ENCODE measurements at places on chromosomes 12 and 14. TPM values are rescaled to one million over a fixed set of nuclear protein-coding genes. Genes with fewer than 3 reads are reported as not detected.
A peak's percentile ranks its signal among the peaks of the same experiment; 100 is the strongest.

- no peak for DNase-seq
Observed at GRCh38 chr14:36217732-36218131, 41.2 kb upstream of the PTCSC3 start.

GRCh38 chr12:52149651-52150241, 42.1 kb downstream of the KRT80 start:
- no peak for DNase-seq

DNA sequence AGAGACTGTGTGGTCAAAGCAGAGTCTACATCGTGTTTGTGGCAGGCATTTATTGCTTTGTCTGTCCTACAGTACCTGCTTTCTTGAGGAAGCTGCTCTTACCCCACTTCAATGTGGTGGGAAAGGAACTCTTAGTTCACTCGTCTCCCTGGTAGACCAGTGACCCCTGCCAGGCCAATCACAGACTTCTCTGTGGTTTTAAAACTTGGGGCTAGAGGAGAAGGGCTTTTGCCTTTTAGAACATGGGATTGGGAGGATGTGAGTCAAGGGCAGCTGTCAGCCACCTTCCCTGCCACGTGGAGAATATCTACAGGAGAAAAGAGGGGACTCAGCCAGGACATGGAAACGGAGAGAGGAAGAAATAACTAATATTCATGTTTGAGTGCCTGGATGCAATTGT, 36.8 kb upstream of the TMED10 start:
- no peak for DNase-seq

DNA sequence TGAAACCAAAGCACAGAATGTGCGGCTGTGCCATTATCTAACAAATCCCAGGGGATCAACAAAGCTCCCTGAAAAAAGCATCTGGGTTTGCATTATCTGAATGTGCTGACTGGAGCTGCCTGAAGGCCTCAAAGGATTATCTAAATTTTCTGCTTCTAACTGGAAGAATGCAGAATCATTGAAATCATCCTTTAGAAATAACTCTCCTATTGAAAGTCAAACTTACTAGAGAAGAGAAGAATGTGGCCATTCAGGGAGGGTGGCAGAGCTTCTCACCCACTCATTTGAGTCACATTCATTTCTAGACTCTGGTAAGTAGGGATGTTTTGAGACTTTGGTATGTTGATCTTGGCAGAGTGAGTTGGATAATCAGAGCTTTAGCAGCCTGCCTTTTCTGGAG, 220.6 kb upstream of the RGS6 start:
- no peak for DNase-seq

GRCh38 chr12:94170690-94171594, 22.6 kb downstream of the PLXNC1 start:
- DNase-seq, result no peak

- DNase-seq, result no peak
Observed at GRCh38 chr14:33375196-33375595, 436.5 kb downstream of the NPAS3 start.

- DNase-seq, result no peak
Observed at GRCh38 chr12:121139286-121139685, 6.6 kb downstream of the P2RX7 start.

- DNase-seq, result no peak
Observed at GRCh38 chr12:46959502-46959901, 119.9 kb upstream of the PCED1B start.

- peak; percentile 75 for DNase-seq
Observed at GRCh38 chr12:49388682-49389386, 21.6 kb downstream of the SPATS2 start.

DNA sequence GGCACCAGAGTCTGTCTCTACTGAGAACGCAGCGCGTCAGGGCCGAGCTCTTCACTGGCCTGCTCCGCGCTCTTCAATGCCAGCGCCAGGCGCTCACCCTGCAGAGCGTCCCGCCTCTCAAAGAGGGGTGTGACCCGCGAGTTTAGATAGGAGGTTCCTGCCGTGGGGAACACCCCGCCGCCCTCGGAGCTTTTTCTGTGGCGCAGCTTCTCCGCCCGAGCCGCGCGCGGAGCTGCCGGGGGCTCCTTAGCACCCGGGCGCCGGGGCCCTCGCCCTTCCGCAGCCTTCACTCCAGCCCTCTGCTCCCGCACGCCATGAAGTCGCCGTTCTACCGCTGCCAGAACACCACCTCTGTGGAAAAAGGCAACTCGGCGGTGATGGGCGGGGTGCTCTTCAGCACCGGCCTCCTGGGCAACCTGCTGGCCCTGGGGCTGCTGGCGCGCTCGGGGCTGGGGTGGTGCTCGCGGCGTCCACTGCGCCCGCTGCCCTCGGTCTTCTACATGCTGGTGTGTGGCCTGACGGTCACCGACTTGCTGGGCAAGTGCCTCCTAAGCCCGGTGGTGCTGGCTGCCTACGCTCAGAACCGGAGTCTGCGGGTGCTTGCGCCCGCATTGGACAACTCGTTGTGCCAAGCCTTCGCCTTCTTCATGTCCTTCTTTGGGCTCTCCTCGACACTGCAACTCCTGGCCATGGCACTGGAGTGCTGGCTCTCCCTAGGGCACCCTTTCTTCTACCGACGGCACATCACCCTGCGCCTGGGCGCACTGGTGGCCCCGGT, at the start of gene PTGDR:
TSS of gene PTGDR (plus strand) at position 198 of the 778 bp plus-strand sequence. CDS start at position 315, 117 bp downstream.
- peak; percentile 71 for DNase-seq

GRCh38 chr14:50067723-50068495, 48.5 kb downstream of the VCPKMT start:
- no peak for DNase-seq

DNA sequence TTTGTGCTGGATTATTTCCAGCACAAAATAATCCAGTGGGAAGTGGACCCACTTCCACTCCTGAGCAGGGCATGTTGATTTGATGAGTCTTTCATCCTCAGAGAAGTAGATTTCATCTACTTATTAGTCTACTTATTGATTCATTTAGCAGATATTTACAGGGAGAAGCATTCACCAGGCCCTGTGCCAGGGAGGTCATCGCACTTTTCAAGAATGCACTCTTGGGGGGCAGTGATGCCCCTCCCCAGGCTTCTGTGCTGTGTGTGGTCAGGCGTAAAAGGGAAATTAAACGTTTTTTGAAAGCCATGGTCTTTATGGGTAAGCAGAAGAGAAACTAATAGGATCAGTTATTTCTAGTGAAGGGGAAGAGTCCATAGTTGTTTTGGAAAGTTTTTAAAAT, 610.7 kb upstream of the TMEM132C start:
- no peak for DNase-seq

The AP5M1 gene
- 54.2 TPM for total RNA-seq

The TMEM117 gene
- 10.6 TPM for total RNA-seq

The PPP4R4 gene
- 0.74 TPM for total RNA-seq

The MAP1LC3B2 gene
- total RNA-seq, result 2.7 TPM

The KLHL33 gene
- total RNA-seq, result 1.2 TPM
